ENCODE measurements at places on chromosomes 13 and 19. TPM values are rescaled to one million over a fixed set of nuclear protein-coding genes. Genes with fewer than 3 reads are reported as not detected.

CBY2 gene
- total RNA-seq = not detected

CEACAM20 gene
- total RNA-seq = not detected

STK24 gene
- 63.5 TPM for total RNA-seq

KLK3 gene
- not detected for total RNA-seq

ZNF470 gene
- 6.6 TPM for total RNA-seq

PTPRS gene
- 37.5 TPM for total RNA-seq

BCAM gene
- total RNA-seq = 86.8 TPM

AP1M2 gene
- not detected for total RNA-seq

CGB3 gene
- total RNA-seq = not detected

ZNF20 gene
- total RNA-seq = 1.6 TPM

DNA sequence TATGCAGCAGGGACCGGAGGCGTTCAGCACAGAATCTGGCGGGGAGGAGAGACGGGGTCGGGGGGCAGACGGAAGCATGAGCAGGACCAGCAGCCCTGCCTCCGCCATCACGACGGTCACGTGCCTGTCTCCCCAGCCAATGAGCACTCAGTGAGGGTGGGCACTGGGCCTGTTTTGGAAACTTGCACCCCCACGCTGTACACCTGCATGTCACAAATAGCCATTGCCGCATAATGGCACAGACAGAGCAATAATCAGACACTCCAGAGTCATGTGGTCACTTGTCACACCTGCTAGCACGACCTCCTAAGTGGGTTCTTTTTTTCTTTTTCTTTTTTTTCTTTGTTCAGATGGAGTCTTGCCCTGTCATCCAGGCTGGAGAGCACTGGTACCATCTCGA lies 8.8 kb downstream of the ERCC2 start:
- DNase-seq = no peak

DNA sequence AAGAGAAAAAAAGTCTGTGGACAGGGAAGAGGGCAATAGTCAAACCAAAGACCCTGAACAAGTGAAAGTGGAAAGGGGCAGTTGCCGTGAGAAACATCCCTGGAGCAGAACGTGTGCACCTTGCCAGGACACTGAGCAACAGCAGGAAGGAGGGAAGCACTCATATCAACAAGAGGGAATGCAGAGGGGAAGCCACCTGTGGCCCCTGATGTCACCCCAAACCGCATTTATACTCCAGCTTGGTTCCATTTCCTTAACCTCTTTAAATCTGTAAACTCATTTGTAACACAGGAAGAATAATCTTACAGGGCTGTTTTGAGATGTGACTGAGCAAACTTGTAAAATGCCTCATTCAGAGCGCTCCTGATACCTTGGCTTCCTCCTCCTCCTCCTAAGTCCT lies 698.8 kb downstream of the DIAPH3 start:
- no peak for DNase-seq

- no peak for DNase-seq
These were observed 93.6 kb downstream of the RFC3 start for GRCh38 chr13:33911521-33911920.

DNA sequence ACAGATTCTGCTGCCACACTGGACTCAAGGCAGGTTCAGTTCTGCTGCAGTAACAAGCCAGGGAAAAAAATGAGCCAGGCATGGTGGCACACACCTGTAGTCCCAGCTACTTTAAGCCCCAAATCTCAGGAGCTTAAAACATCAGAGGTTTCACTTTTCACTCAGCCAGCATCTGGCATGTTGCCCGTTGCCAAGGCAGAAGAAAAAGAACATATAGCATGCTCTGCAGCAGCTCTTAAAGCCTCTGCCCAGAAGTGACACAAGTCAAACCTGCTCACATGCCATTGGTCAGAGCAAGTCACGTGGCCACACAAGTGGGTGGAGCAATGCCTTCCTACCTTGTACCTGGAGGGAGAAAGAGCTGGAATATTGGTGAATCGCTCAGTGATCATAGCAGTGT lies 14.7 kb upstream of the ADGRE5 start:
- DNase-seq = peak; percentile 93

- DNase-seq = no peak
These were observed 5.0 kb downstream of the SYCE2 start for GRCh38 chr19:12913851-12914690.

DNA sequence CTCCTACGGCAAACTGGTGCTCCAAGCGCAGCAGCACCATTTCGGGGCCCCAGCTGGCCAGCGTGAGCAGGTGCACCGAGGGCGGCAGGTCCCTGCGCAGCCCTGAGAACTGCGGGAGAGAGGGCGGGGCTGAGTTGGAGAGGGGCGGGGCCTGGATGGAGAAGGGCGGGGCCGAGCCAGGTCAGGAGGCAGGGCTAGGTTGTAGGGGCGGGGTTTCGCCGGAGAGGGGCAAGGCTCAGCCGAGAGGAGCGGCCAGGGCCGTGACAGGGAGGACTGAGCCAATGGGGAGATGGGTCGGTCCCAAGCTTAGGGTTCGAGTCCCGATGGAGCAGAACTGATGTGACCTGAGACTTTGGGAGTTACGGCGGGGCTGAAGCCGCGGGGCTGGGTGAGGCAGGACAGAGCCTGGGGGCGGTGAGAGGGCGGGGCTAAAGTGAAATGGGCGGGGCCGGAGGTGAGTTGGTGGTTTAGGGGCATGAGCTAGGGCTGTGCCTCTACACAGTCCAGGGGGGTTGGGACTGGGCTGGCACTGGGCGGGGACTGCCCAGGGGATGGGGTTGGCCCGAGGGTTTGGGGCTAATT lies 19.0 kb downstream of the MAN2B1 start:
- peak; percentile 88 for DNase-seq

DNA sequence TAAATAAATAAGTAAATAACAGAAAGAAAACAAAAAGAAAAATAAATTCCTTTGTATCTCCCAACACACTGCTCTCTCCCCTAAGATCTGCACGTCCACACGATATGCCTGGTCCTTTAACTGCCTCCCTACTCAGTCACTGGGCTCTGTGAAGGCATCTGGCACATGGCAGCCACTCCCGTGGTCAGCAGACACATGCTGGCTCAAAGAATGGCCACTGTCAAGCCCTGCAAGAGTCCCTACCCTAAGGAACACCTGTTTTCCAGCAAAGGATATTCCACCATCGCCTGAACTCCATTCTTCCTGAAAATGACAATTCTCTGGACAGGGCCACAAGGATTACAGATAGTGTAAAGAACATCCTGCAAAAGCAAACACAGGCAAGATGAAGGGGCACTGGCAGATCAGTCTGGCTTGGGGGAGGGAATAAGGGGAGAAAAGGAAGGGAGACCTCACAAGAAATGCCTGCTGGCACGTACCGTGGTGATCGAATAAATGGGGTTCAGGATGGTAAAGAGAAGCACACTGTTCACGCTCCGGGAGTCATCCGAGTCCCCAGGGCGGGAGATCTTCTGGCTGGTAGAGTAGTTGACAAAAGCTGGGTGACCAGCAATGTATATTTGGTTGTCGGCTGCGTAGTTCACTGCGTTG lies 4.3 kb downstream of the HNRNPL start:
- no peak for DNase-seq

DNA sequence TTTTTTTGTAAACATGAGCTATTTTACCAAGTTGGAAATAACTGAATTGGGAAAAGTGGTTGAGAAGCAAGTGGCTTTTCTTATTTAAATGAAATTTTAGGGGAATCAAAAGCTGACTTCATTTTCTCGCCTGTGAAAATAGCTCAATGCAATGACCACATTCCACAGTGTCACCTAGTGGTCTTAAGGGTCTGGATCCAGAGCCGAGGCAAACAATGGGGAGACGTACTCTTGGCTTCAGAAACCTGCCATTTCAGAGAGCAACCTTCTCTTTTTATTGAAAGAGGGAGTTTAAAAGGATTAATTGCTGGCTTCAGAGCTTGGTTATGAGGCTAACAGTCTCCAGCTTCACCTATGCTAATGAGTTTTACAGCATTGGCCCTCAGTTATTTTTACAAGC lies 39.7 kb upstream of the RXFP2 start:
- no peak for DNase-seq

DNA sequence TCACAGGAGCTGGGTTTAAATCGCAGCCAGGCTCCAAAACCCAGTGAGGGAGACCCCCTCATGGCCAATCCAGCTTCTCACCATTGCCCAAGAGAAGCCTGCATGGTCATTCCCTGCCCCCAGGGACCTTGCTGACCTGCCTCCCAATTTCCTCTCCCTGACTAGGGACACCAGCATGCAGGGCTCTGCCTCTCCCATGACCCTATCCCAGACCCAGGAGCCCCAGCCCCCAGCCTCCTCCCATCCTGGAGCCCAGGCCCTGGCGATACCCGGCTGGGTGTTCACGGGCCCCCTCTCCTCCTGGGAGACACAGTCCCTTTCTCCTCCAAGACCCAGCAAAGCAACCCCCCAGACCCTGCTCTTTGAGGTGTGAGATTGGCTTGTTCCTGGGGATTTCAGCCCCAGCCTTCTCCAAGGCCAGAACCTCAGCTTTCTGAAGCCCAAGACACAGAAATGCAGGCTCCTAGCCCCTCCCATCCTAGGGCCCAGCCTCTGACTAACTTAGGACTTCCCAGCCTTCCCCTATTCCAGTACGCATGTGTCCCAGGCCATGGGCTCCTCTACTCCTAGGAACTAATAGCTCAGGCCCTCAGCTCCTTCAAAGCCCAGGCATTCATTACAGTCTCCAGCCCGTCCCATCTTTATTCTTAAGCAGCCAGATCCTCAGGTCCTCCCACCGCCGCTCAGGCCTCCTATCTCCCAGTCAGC lies 1.1 kb downstream of the GYS1 start:
- peak; percentile 85 for DNase-seq

- DNase-seq = no peak
These were observed 50.0 kb upstream of the ALOX5AP start for GRCh38 chr13:30685320-30685859.

GRCh38 chr13:60114499-60115028 lies 49.2 kb downstream of the DIAPH3 start:
- no peak for DNase-seq

GRCh38 chr19:33198169-33198568 lies 4.0 kb downstream of the LRP3 start:
- DNase-seq = no peak

GRCh38 chr19:33595783-33596182 lies 26.0 kb upstream of the CHST8 start:
- DNase-seq = no peak

- DNase-seq = no peak
These were observed 17.2 kb upstream of the CYSLTR2 start for GRCh38 chr13:48636550-48636949.
